ENCODE measurements at places on chromosomes 7 and 10.

DNA sequence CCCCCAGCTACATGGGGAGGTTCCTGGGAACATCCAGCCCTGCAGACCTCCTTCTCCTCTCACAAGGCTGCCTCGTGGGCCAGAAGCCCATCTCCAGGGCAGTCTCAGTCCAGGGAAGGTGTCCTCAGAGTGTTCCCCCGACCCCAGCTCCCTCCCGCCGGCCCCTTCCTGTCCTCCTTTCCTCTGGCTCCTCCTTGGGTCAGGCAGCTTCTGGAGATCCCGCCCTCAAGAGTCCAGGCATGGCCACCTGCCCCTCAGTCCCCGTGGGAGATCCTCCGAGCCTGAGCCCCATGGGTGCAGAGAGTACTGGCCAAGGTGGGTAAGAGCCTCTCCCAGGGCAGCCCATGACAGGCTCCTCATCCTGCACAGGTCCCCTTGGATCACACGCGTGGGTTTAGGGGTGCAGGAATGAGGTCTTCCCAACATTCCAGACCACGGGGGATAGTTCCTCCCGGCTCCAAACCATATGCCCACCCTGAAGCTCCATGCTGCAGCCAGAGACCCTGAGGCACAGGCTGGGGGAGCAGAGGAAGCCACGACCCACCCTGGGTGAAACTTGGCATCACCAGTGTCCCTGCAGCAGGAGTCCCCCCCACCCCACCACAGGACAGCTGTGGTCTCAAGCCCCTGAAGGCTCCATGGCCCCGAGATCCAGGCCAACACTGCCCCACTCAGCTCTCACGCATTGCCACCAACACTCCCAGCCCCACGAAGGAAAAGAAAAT, 65.5 kb downstream of the OAT start:
- no peak for DNase-seq

GRCh38 chr7:44383566-44383965, 58.2 kb upstream of the CAMK2B start:
- no peak for DNase-seq

DNA sequence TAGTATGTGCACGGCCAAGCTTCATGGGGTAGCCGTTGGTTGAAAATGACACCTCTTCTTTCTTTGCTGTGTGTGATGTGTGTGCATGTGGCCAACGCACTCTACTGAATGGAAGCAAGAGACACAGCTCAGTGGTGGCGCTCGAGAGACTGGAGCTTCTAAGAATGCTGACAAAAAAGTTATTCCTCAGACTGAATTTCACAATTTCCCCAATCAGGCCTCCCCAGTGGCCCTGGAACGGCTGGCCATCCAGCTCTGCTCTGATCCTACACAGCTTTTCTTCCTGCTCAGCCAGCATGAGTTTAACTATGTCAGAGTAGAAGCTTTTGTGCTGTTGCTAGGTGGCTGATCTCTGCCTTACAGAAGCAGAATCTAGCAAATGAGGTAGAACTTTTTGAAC, 186.7 kb upstream of the PLXDC2 start:
- no peak for DNase-seq

DNA sequence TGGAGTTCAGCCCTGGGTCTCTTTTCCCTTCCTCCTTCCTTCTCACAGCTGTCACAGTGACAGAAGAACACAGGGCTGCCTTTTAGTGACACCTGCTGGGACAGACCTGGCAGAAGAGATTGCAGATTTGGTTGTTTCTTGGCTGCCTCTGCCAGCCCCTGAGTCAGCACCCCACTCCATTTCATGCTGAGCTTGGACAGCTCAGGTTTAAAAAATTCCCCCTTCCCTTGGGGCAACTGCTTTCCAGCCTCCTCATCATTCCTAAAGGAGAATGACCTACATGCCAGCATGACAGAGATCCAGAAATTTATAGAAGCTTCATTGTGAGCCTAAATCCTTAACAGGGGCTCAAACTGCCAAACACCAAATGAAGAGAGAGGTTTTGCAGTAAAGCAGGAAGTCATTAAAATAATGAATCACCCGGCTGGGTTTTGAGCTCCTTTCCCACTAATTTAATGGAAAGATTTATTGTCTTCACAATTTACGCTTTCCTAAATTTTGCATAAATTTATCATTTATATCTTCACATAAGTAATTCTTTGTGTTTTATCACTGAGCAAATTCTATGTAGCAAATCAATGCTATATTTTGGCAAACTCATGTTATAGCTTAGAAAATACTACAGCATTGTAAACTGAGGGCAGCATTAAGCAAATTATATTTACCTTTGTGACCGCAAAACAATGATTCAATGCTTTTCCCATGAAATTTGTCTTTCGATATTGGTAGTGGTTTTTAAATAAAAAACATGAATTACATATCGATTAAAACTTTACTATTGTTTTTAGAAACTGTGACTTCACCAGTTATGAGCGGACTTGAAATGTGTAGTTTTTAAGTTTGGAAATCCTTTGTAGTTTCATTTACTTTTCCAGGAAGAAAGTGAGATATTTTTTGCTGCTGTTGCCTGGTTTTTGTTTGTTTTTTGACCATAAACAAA, 399.5 kb upstream of the ANKRD30A start:
- DNase-seq, result no peak

DNA sequence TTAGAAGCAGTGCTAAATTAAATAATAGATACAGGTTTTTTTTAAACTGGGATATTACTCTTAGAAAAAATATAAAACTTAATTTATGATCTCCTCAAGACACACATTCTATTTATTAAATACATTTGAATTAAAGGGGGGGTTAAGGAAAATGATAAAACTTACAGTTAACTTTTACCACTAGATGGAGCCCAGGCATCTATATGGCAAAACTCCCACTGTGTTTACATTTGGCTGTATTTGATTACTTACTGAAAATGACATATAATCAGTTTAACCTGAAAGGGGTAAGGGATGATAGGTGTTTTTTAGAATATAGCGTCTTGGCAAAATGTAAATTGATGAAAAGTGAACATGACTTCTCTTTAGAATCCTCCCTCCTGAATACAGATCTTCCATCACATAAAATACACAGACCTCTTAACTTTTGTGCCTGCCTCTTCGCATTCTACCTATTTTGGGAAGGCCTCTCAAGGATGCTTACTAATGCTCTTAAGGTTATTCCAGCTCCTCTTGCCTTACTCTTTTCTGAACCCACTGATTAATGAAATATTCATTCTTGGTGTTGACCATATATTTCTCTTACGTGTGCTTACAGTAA, 235.7 kb downstream of the AGMO start:
- no peak for DNase-seq

DNA sequence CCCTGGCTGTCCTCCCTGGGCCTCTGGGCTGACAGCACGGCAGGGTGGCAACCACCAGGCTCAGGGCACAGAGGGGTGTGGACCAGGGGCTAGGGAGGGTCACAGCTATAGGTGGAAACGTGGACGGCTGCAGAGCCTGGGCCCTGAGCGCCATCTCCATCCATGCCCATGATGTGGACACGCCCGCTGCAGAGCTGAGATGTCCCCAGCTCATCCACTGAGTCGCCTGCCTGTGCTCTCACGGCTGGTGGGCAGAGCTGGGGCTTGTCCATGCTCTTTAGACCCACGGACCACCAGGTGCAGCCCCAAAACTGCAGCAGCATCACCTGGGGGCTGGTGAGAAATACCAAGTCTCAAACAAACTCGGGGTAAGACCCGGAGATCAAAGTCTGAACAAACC, 16.1 kb downstream of the TECPR1 start:
- no peak for DNase-seq

- no peak for DNase-seq
These were observed 5.7 kb downstream of the SKAP2 start for GRCh38 chr7:26858735-26859134.

GRCh38 chr10:125683063-125683462, at the start of gene TEX36:
TSS of gene TEX36 (minus strand) at chr10:125683163. CDS start at chr10:125682989, 174 bp downstream.
- no peak for DNase-seq

DNA sequence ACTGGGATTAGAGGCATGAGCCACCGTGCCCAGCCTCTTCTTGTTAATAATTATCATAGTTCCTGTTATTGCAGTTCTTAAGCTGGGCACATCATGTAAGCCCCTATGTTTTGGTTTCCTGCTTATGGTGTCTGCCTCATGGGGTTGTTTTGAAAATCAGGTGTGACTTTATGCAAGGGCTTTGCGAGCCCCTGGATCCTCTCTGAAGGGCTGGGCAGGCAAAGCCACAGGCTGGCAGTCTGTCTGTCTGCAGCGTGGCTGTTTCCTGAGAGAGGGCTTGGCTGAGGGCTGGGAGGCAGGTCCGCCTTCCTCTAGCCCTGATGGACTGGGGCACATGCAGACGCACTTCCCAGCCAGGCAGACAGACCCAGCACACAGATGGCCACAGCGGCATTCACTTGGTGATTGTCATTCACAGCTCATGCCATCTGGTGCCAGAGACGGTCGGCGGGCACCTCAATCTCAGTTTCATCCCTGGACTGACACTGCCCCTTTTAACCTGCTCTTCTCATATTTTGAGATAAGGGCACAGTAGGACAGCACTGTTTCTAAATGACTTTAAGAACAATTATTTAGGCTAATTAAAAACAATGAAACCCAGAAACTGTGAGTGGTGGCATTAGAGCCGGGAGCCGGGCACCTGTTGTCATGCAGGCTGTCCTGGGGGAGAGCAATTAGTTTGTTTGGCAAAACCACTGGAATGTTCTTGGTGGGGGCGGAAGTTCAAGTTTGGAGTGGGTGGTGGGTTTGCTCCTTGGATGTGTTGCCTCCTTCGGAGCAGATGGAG, 35.5 kb downstream of the RBM20 start:
- DNase-seq, result no peak

GRCh38 chr10:109593682-109594081, 329.6 kb downstream of the XPNPEP1 start:
- DNase-seq, result no peak

DNA sequence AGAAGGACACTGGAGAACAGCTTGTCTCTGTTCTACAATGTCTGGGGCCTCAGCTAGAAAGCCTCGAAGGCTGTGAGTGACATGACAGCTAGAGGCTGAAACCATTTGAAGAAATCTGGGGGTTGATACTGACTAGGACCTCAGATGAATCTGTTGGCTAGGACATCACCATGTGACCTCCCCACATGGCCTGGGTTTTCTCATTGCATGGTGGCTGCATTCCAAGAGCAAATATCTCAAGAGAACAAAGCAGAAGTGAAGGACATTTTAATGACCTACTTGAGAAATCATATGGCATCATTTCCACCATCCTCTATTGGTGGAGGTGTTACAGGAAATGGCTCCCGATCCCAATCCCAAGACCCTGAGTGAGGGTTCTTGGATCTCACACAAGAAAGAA, 450.6 kb upstream of the AUTS2 start:
- DNase-seq, result no peak

DNA sequence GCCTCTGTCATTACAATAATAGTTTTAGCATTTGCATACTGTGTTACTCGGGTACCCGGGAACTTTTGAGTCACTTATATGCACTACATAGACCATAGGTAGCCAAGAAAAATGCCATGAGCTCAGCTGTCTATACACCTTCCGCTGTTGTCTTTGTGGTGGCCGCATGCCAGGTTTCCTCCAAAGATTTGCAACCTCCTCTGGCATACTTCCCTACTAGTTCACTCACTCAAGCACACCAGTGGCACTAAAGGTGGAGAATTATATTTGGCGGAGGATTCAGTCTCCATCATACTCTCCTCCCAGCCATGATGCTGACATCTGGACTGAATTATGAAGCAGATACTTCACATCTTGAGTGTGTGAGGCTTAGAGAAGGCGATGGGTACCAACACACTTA, 35.6 kb upstream of the GRB10 start:
- DNase-seq, result no peak

- DNase-seq, result no peak
These were observed 5.4 kb downstream of the VWC2 start for GRCh38 chr7:49778731-49779270.

DNA sequence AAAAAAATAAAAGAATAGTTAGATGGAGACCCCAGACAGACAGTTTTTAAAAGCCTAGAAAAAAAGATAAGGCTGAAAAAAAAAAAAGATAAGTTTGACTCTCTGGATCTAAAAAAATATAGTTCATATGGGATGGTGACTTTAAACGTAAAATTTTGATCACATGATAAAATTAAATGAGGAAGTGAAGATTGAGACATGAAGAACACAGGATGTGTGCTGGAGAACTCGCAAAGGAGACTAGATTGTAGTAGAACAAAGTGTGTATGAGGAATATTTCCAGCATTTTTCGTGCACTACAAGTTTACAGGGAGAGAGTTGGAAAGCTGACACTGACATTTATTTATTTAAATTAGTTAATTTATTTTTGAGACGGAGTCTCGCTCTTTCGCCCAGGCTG, 286.4 kb downstream of the PRPF18 start:
- DNase-seq, result no peak

GRCh38 chr10:118672766-118673715, 77.6 kb upstream of the PRLHR start:
- no peak for DNase-seq

- no peak for DNase-seq
These were observed 44.5 kb downstream of the ZWINT start for GRCh38 chr10:56316603-56317002.

GRCh38 chr10:116866987-116867595, 17.8 kb downstream of the ENO4 start:
- no peak for DNase-seq

DNA sequence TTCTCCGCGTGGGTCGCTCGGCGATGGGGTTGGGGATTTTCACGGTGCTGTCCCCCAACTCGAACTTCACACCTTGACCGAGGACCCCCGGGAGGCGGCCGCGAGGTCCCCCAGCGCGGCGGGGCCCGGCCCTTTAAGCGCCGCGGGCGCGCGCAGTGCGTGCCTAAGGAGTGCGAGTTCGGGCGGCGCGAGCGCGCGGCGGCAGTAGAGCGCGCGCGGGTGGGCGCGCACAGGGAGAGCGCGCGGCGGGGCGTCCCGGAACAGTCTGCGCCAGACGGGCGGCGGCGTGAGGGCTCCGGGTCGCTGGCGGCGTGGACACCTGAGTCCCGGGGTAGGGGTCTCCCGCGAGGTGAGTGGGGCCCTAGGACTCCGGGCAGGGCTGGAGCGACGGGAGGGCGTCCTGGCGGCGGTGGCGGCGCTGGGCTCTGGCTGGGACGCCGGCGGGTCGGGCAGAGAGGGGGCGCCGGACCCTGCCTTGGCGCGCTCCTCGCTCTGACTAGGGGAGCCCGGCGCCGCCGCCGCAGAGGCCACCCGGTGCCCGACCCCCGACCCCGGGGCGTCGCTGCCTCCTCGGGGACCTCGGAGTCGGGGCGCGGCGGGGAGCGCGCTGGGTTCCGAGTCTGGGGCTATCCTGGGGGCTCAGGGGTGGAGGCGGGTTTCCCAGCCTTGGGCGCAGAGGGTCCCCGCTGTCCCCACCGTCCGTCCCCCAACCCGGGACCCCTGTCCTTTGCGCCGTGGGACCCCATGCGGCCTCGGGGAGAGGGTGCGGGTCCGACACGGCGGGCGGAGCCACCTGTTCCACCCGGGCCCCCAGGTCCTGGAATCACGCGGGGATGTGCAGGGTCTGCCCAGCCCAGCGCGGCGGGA, at the start of gene PROSER2:
TSS of gene PROSER2 (plus strand) at position 235 of the 867 bp plus-strand sequence. CDS start 28,722 bp downstream, outside the sequence.
- peak; percentile 21 for DNase-seq
